ENCODE measurements at places on chromosomes 16 and 17.

DNA sequence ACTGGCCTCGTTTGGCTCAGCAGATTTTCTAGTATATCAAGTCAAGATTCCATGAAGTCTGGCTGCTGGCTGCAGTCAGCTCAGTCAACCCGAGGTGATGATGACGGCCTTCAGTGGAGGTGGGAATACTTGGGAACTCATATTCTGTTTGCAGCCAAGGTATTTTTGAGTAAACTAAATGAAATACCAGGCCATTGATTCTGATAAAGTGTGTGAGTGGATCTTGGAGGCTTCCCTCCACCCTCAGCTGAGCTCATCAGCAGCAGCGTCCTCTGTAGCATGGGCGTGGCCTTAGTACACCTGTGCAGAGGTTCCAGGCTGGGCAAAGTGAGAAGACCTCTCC lies 22.0 kb upstream of the TACO1 start:
- no peak for DNase-seq

- peak; percentile 7 for DNase-seq
Measured at GRCh38 chr16:73339821-73340220, 291.9 kb upstream of the ZFHX3 start.

GRCh38 chr17:28977659-28978355 lies 26.5 kb upstream of the PHF12 start:
- DNase-seq = no peak

DNA sequence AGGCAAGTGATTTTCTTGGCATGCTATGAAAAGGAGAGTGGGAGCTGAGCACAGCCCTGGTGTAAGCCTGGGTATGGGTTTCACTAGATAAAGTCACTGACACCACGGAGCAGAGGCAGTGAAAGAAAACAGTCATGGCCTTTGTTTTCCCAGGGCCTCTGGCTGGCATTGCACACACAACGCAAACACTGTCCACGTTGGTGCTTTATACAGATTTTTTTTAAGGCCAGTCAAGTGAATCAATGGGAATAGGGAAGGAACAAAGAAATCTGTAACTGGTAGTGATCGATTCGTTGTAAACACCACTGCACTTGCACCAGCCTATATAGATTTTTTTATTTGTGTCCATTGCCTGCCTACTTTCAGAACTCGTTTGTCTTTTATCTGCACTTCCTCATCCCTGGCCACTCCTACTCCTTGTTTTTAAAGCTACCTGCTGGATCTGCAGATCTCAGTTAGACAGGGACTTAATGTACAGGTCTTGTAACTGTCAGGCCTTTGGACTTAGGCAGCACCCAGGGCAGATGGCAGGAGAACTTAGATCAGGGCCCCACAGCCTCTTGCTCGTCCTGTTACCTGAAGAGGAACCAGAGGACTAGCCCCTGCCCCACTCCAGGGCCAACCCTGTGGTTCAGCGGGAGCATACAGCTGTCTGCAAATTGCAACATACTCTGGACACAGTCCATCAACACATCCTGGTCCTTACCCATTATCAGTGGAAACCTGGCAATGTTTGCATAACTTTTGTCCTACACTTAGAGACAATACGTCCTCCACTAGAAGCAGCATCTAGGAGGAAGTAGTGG lies 10.6 kb upstream of the TMIGD1 start:
- DNase-seq = no peak

DNA sequence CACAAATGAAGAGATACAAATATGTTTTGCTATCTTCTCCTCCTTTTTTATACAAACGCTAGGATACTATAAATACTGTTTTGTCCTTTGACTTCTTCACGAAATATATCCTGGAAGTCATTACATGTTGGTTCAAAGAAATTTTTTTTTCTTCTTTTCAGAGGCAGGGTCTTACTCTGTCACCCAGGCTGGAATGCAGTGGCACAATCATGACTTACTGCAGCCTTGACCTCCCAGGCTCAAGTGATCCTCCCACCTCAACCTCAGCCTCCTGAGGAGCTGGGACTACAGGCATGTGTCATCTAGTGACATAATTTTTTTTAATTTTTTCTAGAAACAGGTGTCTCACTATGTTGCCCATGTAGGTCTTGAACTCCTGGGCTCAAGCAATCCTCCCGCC lies 16.1 kb downstream of the CMC2 start:
- DNase-seq = no peak

DNA sequence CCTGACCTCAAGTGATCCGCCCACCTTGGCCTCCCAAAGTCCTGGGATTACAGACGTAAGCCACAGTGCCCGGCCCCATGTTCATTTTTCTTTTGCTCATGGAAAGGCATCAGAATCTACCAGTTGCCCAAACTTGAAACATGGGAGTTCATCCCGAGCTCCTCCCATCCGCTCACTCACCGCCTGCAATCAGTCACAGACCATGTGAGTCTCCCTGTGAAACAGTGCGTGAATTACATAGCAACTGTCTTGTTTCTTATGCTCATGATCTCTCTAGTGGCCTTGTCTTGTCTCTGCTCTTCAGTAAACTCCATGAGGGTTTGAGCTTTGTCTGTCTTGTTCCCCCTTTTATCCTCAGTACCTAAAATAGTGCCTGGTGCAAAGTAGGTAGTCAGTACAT lies 52.1 kb upstream of the TNRC6A start:
- no peak for DNase-seq

DNA sequence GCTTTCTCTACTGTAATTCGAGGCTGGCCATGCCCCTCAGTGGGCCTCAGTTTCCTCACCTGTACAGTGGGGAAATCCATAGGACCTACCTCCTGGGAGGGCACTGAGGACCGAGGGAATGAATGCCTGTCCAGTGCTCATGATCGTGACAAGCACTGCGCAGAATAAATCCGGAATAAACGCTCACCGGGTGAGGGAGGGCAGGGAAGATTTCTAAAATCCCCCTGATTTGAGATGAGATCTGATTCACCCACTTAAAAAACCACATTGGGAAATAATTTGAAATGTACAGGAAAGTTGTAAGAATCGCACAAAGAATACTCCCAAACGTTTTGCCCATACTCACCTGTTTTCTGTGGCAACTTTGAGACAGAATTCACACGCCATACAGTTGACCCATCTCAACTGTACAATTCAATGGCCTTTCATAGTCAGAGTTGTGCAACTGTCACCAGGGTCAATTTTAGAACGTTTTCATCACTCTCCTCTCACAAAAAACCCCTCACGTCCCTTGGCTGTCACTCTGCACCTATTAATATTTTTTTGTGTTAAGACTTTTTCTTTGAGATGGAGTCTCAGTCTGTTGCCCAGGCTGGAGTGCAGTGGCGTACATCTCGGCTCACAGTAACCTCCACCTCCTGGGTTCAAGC lies 49.8 kb downstream of the IRF8 start:
- no peak for DNase-seq

DNA sequence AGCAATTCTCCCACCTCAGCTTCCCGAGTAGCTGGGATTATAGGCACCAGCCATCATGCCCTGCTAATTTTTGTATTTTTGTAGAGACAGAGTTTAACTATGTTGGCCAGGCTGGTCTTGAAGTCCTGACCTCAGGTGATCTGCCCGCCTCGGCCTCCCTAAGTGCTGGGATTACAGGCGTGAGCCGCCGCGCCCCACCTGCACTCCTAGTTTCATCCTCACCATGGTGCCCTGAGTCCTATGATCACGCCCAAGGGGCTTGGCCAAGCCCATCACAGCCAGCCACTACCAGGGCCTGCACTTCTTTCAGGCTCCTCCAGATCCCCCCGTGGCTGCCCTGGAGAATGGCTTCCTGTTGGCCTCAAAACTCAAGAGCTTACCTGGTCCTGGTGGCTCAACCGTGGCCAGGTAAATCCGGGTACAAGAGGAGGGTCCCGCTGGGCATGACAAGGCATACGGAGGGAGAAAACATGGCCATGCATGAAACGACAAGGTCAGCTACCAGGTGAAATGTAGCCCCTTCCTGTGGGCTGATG lies 20.4 kb upstream of the TFAP4 start:
- DNase-seq = peak; percentile 30

GRCh38 chr17:33873201-33873617 lies 381.9 kb upstream of the CCL2 start:
- no peak for DNase-seq

GRCh38 chr17:42846594-42847280 lies 2.4 kb downstream of the AOC2 start:
- no peak for DNase-seq

GRCh38 chr16:84931506-84931905 lies 79.8 kb downstream of the ZDHHC7 start:
- DNase-seq = no peak

DNA sequence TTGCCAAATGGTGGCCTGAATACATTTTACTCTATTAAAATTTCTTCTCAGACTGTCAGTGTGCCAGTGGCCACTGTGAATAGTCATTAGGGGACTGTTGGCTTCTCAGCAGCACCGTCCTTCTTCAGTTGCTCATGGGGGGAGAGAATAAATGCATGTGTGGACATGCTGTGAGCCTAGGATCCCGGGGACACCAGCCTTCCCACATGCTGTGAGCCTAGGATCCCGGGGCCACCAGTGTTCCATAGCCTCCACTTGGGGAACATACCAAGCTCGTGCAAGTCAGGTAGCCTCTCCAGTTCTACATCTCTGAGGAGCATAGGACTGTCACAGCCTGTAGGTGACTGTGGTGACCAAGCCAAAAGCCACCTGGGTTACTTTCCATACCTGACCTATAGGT lies 51.5 kb downstream of the BANP start:
- DNase-seq = no peak

GRCh38 chr17:30405161-30405560 lies 26.4 kb downstream of the CPD start:
- DNase-seq = peak; percentile 27

DNA sequence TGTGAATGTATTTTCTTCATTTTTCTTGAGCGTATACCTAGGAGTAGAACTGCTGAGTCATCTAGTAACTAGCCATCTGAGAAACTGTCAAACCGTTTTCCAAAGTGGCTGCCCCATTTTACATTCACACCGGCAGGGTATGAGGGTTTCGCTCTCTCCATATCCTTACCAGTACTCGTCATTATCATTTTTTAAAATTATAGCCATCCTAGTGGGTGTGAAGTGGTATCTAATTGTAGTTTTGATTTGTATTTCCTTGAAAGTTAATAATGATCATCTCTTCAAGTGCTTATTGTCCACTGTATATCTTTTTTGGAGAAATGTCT lies 6.0 kb downstream of the RNF157 start:
- DNase-seq = no peak

- DNase-seq = no peak
Measured at GRCh38 chr16:83552228-83552627, 255.6 kb upstream of the HSBP1 start.

- no peak for DNase-seq
Measured at GRCh38 chr17:2468270-2468669, 43.4 kb downstream of the METTL16 start.

GRCh38 chr16:14186007-14186794 lies 115.1 kb downstream of the MRTFB start:
- peak; percentile 71 for DNase-seq

DNA sequence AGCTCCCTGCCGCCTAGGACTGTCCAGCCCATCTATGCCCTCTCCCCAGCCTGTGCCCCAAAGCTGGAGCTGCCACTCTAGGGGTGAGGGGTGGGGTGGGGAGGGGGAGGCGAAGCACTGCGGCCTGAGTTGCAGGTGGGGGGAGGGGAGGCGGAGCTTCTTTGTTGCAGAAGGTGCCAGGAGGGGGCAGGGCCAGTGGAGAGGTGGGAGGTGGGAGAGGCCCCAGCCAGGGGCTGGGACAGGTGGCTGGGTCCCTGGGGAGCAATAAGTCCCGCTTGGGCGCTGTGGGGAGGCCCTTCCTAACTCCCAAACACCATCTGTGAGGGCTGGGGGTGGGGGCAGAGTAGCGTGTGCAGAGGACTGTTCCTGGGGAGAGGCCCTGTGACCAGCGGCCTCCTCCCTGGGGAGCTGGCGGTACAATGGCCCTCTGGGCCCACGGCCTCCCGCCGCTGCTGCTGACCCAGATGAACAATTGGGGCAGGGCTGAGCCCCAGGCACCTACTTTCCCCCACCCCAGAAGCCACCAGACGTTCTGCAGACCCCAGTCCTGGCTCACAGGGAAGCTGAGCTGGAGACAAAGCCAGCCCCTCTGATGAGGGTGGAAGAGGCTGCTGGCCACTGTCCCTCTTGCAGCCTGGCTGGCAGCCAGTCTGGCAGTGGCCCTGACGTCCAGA lies 2.2 kb upstream of the NTN3 start:
- peak; percentile 42 for DNase-seq

GRCh38 chr16:86085161-86085611 lies 186.2 kb downstream of the IRF8 start:
- DNase-seq = no peak

- DNase-seq = no peak
Measured at GRCh38 chr17:2060681-2061440, 6.0 kb downstream of the HIC1 start.

- DNase-seq = no peak
Measured at GRCh38 chr16:76345163-76345661, 68.0 kb downstream of the CNTNAP4 start.

DNA sequence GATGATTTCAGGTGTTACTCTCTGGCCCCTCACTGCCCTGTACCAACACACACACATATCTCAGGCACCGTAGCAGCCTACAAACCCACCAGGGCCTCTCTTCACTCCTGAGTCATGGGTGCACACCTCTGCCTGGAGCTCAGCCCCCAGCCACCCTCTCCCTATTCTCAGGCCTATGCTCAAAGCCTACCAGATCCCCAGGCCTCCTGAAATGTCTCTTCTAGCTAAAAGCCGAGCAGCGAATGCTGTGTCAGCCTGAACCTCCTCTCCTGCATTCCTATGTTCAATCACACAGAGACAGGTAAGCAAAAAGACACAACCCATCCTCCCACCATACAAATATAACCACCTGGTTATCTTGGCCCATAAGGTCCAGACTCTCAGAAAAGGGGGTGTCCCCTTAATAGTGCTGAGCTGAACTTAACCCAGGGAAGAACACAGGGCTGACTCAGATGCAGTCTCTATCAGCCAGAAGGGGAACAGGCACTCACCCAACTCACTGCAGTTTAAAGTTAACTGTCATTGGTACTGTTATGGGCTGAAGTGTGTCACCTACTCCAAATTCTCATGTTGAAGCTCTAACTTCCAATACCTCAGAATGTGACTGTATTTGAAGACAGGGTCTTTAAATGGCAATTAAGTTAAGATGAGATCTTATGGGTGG lies 62.0 kb upstream of the TEKT3 start:
- no peak for DNase-seq

- no peak for DNase-seq
Measured at GRCh38 chr16:89314357-89314756, 96.9 kb downstream of the ZNF778 start.
